Cortex of kidney (tissue), 1 donor: ENCODE measurements at places on chromosomes 11 and 22.

DNA sequence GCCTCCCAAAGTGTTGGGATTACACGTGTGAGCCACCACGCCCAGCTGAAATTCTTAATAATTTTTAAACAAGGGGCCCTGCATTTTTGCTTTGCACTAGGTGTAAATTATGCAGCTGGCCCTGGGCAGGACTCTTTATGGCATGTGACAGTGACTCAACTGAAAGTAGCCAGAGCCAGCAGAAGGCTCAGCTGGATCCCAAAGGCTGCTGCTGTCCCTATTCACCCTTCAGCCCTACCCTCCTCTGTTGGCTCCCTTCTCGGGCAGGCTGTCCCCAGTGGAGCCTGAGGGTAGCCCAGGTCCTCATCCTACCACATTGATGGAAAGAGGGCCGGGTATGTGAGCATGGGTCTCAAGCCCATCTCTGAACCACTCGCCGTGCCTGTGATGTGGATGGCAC lies 45.6 kb downstream of the CD82 start:
- DNase-seq: no peak

GRCh38 chr11:2196970-2197770 lies 25.6 kb upstream of the TH start:
- no peak for DNase-seq

DNA sequence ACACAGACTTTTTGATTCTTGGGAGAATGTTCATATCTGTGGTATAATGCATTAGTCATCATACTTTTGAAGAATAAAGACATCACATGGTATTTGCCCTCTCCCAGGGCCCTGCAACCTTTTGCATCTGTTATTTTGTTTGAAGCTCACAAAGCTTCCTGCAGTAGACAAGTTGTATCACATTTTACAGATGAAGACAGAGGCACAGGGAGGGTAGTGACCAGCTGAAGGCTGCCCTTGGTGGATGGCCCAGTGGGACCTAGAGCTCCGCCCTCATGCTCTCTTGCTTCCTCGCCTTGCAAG lies 66.4 kb downstream of the UBASH3B start:
- DNase-seq: no peak

- DNase-seq: no peak
Observed at GRCh38 chr11:61133956-61134662, 27.1 kb downstream of the VPS37C start.

GRCh38 chr11:2399488-2400068 lies 972 bp upstream of the TSSC4 start:
- DNase-seq: no peak

GRCh38 chr11:113906038-113906437 lies 1.4 kb downstream of the HTR3B start:
- DNase-seq: no peak

DNA sequence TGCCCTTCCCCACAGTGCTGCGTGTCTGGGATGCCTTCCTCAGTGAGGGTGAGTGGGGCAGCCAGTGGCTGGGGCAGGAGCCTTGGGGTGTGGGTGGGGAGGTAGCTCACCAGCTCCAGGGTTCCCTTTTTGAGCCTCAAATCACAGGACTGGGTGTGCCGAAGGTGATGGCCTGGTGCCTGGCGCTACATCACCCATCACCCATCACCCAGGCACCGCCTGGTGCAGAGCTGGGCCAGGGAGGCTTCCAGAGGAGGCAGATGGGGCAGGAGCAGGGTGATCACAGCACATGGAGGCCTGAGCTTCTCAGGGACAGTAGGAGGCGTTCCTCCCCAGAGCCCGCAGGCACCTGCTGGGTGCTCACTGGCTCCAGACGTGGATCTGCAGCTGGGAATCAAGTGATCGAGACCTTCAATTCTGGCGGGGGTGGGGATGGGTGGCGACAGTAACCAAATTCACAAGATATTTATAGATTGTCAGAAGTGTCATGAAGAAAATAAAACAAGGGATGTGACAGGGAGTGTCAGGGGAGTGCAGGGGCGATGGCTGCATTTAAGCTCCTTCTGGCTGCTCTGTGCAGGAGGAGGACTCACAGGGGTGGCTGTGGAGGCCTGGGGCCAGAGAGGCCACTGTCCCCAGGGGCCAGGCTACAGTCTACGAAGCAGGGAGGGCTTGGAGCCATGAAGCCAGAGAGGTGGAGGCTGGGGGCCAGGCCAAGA lies 3.2 kb downstream of the TBC1D10C start:
- DNase-seq: no peak

DNA sequence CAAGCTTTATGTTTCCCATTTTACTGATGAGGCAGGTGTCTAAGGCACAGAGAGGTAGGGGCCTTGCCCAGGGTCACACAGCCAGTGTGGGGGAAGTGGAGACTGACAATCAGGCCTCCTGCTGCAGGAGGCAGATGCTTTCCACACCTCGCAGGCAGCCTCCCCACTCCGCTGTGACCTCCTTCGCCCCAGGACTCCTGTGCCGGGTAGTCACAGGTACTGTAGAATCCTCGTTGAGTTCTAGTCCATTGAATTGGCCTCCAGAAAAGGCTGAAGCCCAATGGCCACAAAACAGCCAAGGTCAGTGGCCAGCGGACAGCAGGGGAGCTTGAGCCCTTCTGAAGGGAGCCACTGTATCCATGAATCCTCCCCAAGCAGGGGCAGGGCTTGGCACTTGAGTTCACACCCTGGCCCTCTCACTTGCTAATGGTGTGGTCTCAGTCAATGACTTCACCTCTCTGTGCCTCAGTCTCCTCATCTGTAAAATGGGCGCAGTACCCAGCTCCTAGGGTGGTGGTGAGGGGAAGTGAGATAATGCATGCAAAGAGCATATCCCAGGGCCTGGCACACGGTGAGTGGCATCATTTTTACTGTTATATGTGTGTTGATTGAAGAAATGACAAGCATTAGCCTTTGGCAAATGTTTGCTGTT lies 1.1 kb upstream of the FXYD2 start:
- no peak for DNase-seq

- no peak for DNase-seq
Observed at GRCh38 chr11:112751329-112751728, 209.9 kb upstream of the NCAM1 start.

- DNase-seq: no peak
Observed at GRCh38 chr11:86606836-86607481, 65.5 kb downstream of the ME3 start.

- DNase-seq: no peak
Observed at GRCh38 chr22:23215294-23216241, 35.3 kb downstream of the BCR start.

GRCh38 chr11:9397746-9398680 lies 13.6 kb downstream of the IPO7 start:
- DNase-seq: no peak

- no peak for DNase-seq
Observed at GRCh38 chr22:39364714-39365491, 15.1 kb downstream of the SYNGR1 start.

- DNase-seq: no peak
Observed at GRCh38 chr11:6647836-6648235, 7.8 kb downstream of the DCHS1 start.

DNA sequence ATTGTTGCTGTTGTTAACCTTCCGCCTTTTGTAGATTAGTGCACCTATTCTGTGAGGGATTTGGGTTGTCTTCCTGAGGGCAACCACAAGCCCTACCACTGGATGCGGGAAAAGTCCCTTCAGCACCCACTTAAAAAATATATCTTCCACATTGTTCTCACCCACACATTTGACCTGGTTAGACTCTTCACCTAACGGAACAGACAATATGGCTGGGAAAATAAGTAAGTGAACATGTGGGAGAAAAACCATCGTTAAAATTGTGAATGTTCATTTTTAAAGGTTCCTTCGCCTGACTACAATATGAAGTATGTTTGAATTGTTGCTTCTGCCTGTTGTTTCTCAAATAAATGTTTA lies 72.0 kb upstream of the MPEG1 start:
- no peak for DNase-seq

GRCh38 chr22:20279662-20280134 lies 11.6 kb upstream of the RTN4R start:
- no peak for DNase-seq

DNA sequence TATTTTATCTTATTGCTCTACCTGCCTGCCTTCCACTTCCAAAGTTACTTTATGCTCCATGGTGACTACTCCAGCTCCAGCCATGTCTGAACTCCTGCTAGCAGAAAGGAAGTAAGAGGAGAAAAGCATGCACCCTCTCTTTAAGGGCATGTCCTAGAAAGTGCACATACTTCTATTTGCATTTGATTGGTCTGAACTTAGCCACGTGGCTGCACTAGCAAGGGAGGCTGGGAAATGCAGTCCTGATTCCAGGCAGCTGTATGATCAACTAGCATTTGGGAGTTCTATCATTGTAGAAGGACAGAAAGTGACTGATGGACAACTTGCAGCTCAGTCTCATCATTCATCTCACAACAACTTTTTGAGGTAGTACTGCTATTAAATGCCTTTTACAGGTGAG lies 515.7 kb downstream of the BUD13 start:
- DNase-seq: no peak

DNA sequence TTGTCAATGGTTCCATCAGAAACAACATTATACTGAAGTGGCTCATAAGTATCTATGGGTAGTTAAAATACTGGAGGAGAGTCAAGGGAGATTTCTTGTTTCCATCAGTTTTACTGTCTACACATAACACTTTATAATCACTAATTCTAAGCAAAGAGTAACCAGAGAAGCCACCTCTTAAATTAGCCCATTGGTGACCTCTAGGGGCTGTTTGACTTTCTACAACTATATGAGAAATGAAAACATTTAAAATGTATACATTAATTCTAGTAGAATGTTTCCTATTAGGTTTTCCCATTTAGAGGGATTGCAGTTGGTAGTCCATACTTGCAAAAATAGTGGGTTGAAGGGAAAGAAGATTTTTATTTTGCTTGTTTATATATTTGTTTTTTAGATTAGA lies 504.3 kb downstream of the FAM181B start:
- no peak for DNase-seq

DNA sequence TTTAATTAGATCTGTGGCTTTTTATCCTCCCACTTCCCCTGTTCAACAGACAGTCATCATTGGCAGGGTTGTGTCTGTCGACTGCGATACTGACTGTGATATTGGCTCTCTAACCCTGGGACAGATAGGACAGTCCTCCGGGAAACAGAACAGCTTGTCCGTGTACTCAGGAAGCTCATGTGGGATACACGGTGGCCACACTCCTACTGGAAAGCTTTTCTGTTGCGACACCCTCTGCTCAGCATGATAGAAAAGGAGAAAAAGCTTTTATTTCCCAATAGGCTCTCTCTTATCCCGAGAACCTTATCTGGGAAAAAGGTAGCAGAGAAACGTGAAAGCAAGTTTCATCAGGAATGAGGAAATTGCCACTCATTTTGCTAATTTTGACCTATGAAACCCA lies 60.4 kb upstream of the HSPA8 start:
- no peak for DNase-seq
